ENCODE measurements at places on chromosomes 16 and 17. TPM values are rescaled to one million over a fixed set of nuclear protein-coding genes. Genes with fewer than 3 reads are reported as not detected.

GRCh38 chr17:71464751-71465150, 656.1 kb upstream of the SOX9 start:
- no peak for DNase-seq

DNA sequence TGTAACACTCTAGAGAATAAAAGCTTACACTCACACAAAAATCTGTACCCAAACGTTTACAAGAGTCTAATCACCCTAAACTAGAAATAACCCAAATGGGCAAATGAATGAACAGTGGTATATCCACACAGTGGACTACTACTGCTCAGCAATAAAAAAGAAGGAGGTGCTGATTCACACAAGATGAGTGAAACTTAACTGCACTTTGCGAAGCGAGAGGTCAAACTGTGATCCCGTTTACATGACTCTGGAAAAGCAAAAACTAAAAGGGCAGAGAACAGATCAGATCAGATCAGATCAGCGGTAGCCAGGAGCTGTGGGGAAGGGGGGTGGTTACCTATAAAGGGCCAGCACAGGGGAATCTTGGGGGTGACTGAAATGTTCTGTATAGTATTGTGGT, 113.4 kb downstream of the TRIM37 start:
- no peak for DNase-seq

- no peak for DNase-seq
These were observed 12.4 kb upstream of the TCAP start for GRCh38 chr17:39652587-39653315.

- no peak for DNase-seq
These were observed 9.8 kb downstream of the FSCN2 start for GRCh38 chr17:81537856-81538555.

KRT28 gene
- polyA plus RNA-seq, result not detected

All from left renal cortex interstitium (tissue), 4 donors.